ENCODE measurements at places on chromosomes 7 and 10.
A peak's percentile ranks its signal among the peaks of the same experiment; 100 is the strongest.

DNA sequence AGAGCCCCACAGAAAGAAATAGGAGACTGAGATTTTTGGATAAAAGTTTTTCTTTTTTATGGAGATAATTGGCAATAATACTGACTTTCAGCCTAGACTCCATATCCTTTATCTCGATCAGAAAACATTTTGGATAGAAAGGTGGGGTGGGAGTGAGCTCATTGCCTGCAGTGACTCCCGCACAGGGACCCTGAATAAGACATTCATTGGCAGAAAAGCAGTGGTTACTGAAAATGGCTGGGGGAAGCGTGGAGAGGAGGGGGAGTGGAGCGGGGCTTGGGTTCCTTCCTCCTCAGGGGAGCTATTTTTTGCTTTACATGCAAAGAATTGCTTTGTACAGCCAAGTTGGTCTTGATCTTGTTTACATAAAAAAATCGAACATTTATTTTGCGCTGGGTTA is 90.4 kb upstream of the BMPER start:
- DNase-seq: no peak

DNA sequence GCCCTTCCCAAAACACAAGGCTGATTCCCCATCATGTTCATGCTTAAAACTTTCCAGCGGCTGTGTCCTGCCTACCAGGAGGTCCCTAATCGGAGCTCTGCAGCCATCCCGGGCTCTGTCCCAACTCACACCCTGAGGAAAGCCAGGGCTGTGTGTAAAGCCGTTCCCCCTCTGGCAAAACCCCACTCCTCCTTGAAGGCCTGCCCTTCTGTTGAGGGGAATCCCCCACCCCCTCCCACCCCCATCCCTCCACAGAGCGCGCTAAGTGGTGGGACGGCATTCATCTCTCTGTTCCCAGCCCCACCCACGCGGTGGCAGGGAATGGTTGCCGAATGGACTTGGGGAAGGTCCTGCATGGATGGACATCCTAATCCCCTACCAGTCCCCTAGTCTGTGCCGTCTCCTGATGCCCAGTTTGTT is 667 bp upstream of the TMEM120A start:
- no peak for DNase-seq

GRCh38 chr10:34764472-34764946 is 50.6 kb downstream of the PARD3 start:
- no peak for DNase-seq

DNA sequence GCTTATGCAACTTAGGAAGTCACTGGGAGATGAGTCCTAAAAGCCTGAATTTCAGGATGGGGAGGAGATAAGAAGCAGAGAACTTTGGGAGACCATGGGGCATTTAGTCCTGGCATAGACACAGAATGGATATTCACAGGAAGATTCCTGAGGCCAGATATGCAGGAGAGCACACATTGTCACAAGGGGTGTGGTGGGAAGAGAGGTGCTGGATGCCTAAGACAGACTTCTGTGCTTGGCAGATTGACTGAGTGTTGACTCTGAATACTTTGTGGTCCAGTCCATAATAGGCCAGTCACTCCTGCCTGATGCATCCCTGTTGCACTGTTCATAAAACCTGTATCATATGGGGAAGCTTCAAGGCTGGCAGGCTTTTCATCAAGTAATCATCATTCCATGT is 18.5 kb downstream of the SRI start:
- no peak for DNase-seq

GRCh38 chr10:23075672-23076071 is 19.7 kb upstream of the MSRB2 start:
- no peak for DNase-seq

GRCh38 chr7:116465125-116465524 is 34.4 kb upstream of the CAV2 start:
- DNase-seq: no peak

- no peak for DNase-seq
Measured at GRCh38 chr10:98339799-98340198, 71.8 kb upstream of the LOXL4 start.

DNA sequence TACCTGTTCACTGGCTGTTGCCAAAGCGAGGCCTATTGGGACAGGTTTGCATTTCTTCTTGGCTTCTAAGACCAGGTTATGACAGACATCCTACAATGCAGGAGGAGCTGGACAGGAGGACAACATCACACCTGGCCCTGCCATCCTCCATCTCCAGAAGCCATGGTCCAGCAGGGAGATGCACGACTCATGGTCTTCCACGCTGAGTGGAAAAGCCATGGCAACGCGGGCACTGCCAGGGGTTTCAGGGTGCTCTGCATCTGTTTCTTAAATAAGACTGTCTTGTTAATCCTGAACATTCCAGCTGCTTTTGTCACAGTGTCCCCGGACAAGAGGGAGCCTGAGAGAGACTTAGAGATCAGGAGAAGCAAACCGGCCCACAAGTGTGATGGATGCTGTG is 40.3 kb downstream of the CLRN3 start:
- DNase-seq: no peak

GRCh38 chr10:45249978-45250693 is 65.3 kb downstream of the OR13A1 start:
- DNase-seq: peak; percentile 68

DNA sequence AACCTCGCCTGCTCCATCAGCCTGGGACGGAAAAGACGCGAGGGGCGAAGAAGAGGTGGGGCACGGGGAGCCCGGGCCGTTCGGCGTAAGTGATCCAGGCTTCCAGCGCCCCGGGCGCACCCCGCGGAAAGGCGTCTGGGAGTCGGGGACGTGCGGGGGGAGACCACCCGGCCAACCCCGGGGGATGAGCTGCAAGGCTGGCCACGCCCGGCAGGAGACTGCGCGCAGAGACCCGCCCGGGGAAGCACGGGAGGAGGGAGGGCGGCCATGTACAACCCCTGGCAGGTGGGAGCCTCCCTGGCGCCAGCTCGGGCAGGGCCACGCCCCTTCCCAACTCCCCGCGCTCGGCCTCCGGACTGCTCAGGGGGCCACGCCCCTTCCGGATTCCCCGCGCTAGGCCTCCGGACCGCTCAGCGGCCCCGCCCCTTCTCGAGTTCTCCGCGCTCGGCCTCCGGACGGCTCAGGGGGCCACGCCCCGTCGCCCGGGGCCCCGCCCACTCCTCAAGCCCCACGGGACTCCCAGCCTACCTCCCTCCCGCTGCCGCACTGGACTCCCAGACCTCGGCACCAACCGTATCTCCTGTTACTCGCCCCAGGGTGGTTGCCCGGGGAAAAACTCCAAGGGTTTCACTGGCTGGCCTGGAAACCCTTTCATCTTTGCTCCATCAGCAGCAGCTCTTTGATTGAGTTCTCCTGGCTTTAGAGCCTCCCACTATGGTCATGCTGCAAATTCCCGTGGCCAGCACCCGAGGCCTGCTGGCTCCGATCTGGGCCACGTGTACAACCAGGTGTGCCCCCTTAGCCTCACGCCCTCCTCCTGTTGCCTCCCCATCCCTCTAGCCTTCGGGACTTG is 284.4 kb downstream of the ZEB1 start:
- DNase-seq: peak; percentile 91

GRCh38 chr7:16298221-16298620 is 123.1 kb downstream of the CRPPA start:
- DNase-seq: no peak

GRCh38 chr10:105986912-105987635 is 1177.4 kb downstream of the SORCS1 start:
- DNase-seq: no peak

- DNase-seq: no peak
Measured at GRCh38 chr10:4740471-4740870, 85.5 kb upstream of the AKR1E2 start.

- DNase-seq: no peak
Measured at GRCh38 chr7:3730276-3730675, 429.2 kb downstream of the SDK1 start.

- DNase-seq: no peak
Measured at GRCh38 chr7:41045556-41046123, 657.2 kb downstream of the INHBA start.

DNA sequence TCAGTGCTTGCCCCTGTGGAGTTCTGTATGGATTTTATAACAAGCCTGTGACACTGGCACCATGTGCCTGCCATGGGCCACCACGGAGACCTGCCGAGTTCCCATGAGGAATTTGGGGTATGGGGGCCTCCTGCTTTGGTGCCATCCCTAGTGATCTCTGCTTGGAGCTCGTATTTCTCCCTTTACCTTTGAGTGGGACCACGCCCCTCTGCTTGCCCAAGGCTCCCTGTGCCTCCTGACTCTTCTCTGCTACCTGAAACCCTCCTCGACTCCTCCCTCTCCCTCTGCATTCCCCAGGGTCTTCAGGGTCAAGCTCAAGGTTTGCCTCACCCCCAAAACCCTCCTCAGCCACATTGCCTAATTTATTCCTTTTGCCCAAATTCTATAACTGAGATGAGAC is 225.0 kb downstream of the BUB3 start:
- no peak for DNase-seq

GRCh38 chr10:482051-482501 is 207.4 kb downstream of the DIP2C start:
- DNase-seq: no peak

DNA sequence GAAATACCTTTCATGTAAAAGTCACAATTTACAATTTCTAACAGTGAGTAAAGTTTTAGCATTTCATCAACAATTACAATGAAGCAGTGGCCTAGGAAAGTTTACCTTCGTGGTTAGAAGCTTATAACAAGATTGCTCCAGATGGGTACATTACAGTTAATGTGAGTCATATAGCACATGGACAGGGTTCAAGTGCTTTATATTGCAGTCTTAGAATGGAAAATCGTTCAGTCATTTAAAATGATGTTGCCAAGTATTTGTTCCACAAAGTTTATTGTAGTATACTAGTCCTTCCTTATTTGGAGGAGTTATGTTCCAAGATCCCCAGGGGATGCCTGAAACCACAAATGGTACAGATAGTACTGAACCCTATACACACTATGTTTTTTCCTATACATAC is 174.6 kb upstream of the TARP start:
- peak; percentile 39 for DNase-seq

DNA sequence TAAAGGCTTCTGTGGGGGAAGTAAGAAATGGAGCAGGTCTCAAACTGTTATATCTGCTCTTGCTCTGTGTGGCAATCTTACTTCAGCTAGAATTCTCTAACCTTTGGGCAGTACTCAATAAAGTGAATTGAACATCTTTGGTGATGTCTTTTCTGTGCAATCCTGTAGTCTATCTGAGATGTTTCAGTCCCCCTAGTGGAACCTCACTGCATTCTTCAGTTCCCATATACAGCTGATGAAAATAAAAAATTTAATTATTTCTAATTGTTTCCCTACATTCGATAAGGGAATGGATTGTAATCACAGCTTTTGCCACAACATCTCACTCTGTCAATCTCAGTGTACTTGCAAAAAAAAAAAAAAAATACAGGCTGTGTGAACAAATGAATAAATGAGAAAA is 522.6 kb downstream of the DNAJB9 start:
- no peak for DNase-seq

GRCh38 chr7:68875857-68876256 is 722.4 kb upstream of the AUTS2 start:
- no peak for DNase-seq

DNA sequence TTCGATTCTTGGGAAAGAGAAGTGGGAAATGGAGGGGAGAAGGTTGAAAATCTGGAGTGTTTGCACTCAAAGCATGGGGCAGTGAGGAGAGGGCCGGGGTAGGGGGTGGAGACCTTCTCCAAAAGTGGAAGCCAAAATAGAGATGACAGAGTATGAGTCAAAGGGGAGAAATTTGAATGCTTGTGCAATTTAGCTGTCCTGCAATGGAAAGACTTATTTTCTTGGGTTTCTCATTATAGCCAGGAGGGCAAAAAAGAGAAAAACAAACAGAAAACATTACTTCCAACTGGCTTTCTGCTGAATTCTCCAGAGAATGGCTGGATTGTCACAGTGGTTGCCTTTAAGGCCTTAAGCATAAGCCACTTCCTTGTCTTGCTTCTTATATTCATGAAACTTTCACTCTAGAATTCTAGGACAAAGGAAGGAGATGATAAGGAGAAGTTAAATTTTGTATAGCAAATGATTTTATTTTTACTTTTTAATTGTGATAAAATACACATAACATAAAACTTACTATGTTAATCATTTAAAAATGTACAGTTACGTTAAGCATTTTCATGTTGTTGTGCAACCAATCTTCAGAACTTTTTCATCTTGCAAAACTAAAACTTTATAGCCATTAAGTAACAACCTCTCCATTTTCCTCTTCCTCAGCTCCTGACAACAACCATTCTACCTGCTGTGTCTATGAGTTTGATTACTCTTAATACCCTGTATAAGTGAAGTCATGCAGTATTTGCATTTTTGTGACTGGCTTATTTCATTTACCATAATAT is 100.2 kb downstream of the GPR85 start:
- peak; percentile 81 for DNase-seq

DNA sequence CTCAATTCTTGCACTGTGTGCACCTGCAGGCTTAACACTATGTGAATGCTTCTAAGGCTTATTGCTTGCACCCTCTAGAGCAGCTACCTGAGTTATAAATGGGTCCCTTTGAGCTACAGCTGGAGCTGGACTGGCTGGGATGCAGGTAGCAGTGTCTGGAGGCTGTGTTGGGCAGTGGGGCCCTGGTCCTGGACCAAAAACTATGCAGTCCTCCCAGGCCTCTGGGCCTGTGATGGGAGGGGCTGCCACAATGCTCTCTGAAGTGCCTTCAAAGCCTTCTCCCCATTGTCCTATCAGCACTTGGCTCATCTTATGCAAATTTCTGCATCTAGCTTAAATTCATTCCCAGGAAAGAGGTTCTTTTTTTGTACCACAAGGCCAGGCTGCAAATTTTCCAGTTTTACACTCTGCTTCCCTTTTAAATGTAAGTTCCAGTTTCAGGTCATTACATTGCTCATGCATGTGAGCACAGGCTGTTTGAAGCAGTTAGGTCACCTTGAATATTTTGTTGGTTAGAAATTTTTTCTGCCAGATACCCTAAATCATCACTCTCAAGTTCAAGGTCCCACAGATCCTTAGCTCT is 26.0 kb downstream of the KBTBD2 start:
- DNase-seq: no peak

DNA sequence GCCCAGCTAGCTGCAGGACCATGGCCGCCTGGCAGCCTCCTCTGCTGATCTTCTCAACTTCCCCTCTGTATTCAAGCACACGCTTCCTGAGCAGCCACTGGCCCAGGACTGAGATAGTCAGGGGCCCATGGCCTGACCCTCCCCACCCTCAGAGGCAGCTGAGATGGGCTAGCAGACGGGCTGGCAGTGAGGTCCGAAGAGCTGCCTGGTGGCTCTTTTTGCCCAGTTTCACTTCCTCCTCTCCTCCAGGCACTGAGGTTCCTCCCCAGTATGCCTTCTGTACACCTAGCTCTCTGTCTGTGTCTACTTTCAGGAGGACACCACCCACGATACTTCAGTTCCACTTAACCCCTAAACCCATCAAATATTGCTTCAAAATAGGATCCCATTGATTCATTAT is 395.6 kb downstream of the TNS3 start:
- DNase-seq: no peak

DNA sequence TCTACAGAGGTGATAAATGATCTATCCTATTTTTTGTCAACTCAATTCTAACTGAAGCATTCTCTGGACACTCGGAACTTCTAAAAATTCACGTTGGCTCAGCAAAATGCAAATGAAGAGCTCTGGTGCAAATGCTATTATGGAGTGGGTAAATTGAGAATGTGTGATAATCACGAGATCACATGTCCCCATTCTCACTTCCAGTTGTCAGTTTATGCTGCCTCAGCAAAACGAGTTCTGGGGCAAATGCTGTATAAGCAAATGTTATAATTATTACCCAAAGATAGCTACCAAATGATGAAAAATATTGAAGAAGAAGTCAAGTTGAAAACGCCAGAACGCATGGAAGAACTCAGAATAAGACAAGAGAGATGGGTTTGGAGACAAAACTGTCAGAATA is 29.4 kb downstream of the AKR1B1 start:
- no peak for DNase-seq

Measured in AG10803 (cell line).